Activated CD4-positive, CD25-positive, alpha-beta regulatory T cell treated with anti-CD3 and anti-CD28 coated beads, Interleukin-2, amount 50 U/mL, for 24 hours (primary cell): ENCODE measurements at places on chromosomes 3 and 15.

GRCh38 chr3:106514431-106514830, 645.6 kb upstream of the CBLB start:
- ATAC-seq = no peak

- peak; percentile 29 for ATAC-seq
Measured at GRCh38 chr3:195900436-195901355, 7.7 kb downstream of the TNK2 start.

DNA sequence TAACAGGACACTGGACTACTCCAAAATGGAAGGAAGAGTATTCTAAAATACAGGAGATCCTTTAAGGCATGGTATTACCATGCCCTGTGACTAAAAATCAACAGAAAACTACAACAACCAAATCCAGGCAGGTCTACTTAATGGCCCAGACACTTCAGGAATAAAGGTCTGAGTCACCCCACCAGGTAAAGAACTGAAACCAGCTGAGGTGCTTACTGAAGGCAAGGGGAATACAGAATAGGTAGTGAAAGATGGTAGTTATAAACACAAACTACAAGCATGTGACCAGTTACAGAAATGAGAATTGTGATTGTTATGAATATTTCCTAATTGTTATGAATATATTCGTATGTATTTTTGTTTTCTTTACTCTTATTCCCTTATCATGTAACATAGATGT, 13.4 kb downstream of the IFT57 start:
- ATAC-seq = peak; percentile 72

GRCh38 chr15:64092864-64093626, 593 bp downstream of the CIAO2A start:
- ATAC-seq = peak; percentile 3

DNA sequence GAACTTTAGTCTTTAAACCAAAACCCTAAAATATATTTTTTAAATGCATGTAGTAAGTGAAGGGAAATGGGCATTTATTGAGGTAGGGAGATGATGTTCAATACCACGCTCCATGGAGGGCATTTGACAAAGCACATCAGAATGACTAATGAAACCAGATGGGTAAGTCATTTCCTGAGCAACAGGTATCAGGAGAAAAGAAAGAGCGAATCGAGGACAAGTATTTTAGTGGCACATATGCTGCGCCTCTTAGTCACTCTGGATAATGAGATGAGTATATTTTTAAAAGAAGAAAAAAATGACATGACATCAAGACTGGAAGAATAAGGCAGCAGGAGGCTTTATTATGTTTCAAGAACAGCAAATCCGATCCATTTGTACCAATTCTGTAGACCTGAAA, 129.0 kb upstream of the ARHGEF3 start:
- peak; percentile 98 for ATAC-seq

- ATAC-seq = no peak
Measured at GRCh38 chr3:56522374-56522773, 34.6 kb upstream of the CCDC66 start.

GRCh38 chr15:25056484-25057425, 102.0 kb downstream of the SNRPN start:
- no peak for ATAC-seq

DNA sequence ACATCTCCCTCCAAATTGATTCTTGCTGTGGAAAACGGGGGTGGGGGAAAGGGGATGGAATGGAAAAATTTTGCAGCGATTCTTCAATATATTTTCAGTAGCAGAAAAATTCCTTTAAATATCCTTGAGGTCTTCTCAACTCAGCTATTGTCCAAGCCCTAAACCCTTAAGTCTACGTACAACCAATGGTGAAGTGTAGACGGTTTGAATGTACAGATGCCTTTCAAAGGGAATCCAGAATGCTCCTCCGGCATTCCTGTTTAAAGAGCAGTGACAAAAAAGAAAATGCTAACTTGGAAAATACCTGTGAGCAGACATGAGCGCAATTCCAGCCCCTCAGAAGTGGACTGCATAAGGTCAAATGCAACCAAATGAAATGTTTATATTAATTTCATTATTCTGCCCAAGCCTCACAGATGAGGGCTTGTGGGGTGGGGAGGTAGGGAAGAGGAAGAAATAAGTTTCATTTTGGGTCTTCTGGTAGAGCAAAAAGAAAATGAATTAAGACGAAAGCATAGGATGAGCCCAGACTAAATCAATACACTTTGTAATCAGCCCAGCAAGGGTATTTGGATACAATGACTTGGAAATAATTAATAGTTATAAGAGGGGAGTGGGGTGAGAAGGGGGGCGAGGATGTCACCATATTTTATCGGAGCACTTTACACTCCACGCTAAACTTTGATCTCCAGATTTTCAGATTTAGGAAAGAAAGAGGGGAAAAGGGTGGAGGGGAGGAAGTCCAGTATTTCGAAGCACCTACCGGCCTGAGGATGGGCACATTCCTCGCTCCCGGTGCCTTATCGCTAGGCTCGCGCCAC, 2.7 kb downstream of the FOXP1 start:
- no peak for ATAC-seq

DNA sequence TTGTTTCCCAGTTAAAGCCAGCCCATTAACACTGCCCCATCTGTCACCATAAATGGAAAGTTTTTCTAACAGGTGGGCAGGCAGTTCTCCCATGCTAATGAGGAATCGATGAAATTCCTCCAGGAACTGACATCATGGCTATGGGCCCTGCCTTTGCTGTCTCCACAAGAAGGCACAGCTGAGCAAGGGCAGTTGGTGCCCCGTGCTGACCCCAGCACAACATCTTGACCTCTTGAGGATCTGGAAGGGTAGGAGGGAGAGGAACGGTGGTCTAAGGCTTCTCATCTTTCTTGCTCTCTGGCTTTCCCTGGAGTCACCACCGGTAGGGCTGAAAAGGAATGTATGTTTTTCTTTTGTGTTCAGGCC, 46.7 kb downstream of the CHCHD6 start:
- no peak for ATAC-seq

DNA sequence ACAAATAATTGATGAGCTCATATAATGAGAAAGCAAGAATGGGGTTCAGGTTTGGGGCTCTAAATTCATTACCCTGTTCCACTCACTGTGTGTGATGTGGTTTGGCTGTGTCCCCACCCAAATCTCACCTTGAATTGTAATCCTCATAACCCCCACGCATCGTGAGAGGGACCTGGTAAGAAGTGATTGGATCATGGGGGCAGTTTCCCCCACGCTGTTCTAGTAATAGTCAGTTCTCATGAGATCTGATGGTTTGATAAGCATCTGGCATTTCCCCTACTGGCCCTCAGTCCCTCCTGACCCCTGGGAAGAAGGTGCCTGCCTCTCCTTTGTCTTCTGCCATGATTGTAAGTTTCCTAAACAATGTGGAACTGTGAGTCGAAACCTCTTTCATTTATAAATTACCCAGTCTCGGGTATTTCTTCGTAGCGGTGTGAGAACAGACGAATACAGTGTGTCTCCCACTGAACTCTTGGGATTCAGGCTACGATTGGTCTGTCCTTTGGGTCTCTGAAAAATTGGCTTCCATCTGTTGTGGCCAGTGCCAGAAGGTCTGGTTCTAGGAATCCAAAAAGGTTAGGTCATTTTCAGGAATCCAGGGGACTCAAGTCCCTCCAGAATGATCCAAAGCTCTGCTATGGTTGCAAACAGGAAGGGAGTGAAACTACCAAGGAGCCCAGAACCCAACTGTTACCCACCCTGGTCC, 87.7 kb downstream of the XXYLT1 start:
- peak; percentile 62 for ATAC-seq

DNA sequence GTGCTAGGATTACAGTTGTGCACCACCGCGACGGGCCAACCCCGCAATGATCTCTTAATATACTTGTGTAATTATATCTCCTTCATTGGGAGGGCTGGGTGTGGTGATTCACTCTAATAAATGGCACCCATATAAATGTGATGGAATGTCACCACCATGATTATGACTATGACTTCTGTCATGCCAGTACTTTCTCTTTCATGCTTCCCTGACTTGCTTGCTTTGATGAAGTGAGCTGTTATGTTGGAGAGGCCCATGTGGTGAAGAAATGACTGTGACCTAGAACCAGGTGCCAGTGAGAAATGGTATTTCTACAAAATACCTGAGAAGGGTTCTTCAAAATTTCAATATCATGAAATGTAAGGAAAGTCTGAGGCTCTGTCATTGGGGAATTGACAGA, 24.4 kb upstream of the TP63 start:
- ATAC-seq = no peak

- ATAC-seq = no peak
Measured at GRCh38 chr15:73599934-73600333, 33.3 kb downstream of the NPTN start.

DNA sequence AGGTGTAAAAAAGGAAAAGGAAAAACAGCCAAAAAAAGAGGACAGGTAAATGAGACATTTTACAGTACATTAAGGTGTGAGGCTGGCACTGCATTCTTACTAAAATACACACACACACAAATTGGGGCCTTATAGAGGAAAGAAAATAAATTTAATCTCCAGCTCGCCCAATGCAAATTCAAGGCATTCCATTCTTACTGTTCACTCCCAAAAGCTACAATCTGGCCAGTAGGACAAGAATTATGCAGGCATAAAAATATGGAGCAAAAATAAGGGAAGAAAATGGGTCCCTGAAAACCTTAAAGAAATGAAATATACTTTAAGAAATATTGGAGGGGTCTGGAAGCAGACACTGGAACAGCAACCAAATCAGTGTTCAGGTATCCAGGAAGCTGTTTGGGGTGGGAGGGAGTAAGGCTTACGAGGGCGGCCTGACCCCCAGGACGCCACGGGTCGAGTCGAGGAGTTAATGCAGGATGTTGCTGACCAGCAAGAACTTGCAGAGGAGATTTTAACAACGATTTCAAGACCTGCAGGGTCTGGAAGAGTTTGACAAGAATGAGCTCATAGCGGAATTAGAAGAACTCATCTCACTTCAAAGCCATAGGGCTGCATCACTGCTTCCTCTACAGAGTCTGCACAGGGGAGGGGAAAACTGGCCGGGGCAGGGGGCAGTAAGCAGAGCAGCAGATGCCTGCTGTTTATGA, 245.5 kb downstream of the TBL1XR1 start:
- no peak for ATAC-seq

GRCh38 chr3:33089515-33089914, 7.4 kb downstream of the GLB1 start:
- ATAC-seq = peak; percentile 67

DNA sequence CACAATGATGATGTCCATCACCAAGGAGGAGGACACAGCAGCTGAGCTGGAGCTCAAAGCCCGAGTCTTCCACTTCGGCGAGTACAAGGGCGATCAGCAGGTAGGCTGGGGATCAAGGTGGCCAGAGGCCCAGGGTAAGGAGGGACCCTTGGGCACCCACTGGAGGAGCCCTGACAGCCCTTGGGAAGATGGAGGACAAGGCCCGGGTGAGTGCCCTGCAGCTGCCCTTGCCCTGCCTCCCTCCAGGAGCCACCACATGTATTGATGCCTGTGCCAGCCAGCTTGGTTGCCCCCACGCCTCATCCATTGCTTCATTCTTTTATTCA, 38.4 kb downstream of the CFAP100 start:
- ATAC-seq = no peak

GRCh38 chr3:152190636-152191183, 78.0 kb upstream of the MBNL1 start:
- no peak for ATAC-seq

DNA sequence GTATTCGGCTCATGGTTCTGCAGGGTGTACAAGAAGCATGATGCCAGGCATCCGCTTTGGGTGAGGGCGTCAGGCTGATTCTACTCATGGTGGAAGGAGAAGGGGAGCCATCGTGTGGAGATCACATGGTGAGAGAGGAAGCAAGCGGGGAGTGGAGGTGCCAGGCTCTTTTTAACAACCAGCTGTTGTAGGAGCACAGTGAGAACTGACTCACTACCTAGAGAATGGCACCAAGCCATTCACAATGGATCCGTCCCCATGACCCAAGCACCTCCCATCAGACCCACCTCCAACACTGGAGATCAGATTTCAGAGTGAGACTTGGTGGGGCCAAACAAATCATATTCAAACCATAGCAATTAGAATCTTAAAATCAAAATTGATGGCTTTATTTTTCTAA, 259.8 kb upstream of the CTDSPL start:
- no peak for ATAC-seq

DNA sequence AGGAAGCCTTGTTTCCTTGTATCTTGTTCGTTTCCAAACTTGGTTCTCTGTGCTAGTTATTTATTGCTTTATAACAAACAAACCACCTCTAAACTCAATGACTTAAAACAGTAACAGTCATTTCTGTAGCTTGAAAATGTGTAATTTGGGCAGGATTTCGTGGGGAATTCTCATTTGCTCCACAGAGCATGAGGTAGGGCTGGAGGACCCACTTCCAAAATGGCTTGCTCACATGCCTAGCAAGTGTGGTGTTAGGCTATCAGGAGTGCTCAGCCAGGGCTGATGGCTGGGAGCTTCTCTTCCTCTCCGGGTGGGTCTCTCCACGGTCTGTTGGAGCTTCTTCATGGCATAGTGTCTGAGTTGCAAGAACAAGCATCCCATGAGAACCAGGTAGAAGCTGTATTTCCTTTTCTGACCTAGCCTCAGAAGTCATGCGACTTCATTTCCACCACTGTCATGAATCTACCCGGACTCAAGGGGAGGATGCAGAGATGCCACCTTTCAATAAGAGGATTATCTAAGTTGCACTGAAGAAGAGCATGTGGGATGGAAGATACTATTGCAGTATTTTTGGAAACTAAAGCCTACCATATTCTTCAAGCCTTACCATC, 8.2 kb upstream of the TNIK start:
- no peak for ATAC-seq

DNA sequence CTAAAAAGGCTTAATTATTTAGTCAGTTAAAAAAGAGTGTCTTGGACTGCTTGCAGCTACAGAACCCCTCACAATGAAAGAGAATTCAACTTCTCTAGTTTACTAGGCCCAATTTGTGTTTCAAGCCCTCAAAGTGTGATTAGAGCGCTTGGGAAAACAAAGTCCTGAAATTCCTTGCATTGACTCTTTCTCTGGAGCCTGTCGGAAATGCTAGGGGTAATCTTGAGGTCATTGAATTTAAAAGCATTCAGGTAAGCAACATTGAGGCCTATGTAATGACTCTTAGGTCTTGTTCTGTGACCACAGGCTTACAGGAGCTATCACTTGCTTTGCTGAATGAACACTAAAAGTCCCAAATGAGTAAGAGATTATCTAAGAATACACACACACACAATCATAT, 186.0 kb downstream of the NLGN1 start:
- no peak for ATAC-seq

DNA sequence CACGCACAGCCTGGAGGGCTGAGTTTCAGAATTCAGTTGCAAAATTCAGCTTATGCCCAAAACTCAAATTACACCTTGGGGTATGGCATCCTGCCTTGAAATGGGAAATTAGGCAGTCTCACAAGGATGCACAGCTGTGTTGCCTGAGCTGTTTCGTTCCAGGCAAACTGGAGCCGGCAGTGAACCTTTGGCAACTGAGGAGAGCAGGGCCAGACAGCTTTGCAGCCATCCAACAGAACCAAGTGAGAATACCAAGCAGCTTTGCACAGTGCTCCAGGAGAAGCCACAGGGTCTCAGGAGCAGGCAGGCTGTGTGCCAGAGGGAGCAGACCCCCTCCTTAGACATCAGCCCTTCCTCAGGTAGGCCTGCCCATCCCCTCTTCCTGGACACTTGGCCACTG, 32.5 kb upstream of the BFSP2 start:
- ATAC-seq = no peak

- no peak for ATAC-seq
Measured at GRCh38 chr3:155227141-155227540, 66.3 kb downstream of the STRIT1 start.
